Fibroblast of skin of left biceps (primary cell): ENCODE measurements at places on chromosomes 4 and X.

DNA sequence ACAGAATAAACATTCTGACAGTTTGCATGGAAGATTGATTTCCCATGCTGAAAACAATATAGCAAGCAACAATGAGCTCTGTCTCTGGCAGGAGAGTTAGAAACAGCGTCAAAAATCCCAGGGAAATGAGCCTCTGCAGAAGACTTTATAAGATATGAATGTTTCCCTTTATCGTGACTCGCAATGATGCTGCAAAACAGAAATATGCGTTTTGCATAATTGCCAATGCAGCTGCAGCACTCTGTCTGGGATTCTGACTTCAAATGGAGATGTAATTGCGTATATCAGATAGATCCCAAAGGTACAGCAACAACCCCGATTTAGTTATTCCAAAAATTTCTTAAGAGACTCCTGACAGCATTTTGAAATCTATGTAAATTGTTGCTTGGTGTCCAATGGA is 702.4 kb upstream of the EPHA5 start:
- peak; percentile 3 for DNase-seq

DNA sequence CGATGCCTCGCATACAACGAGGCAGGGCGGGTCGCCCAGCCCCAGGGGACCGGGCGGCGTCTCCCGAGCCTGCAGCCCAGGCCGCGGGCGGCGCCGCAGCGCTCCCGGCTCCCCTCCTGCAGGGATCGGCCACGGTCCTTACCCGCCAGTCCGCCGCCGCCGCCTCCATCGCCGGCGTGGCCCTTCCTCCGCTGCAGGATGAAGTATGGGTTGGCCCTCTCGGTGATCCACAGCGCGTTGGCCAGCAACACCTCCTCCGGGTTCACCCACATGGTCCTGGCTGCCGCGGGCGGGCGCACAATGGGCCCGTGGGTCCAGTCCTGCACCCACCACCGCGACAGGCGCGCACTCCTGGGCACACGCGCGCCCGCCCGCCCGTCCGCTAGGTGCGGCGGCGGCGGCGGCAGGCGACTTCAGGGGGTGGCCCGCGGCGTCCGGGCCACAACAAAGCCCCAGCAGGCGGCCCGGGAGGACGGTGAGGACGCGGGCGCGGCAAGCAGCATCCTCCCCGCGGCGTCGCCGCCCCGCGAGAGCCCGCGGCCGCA is 339 bp downstream of the TBC1D9 start:
- DNase-seq = no peak

GRCh38 chrX:42803320-42803719 is 25.4 kb upstream of the PPP1R2C start:
- DNase-seq = peak; percentile 29

DNA sequence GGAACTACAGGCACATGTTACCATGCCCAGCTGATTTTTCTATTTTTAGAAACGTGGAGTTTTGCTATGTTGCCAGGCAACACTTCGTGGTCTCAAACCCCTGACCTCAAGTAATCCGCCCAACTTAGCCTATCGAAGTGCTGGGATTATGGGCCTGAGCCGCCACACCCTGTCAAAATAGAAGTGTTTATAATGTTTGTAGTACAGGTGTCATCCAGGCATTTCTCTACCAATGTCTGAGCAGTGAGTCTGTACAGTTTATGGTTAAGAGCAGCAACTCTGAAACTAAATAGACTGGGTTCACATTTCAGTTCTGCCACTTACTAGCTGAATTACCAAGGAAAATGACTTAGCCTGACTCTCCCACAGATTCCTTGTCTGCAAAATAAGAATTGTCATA is 460.4 kb upstream of the GALNT7 start:
- DNase-seq = no peak
